ENCODE measurements at places on chromosomes 12 and 14. TPM values are rescaled to one million over a fixed set of nuclear protein-coding genes. Genes with fewer than 3 reads are reported as not detected.

The P3H3 gene
- 13.2 TPM for total RNA-seq

The RNASE3 gene
- total RNA-seq, result not detected

The DPPA3 gene
- total RNA-seq, result not detected

The KCNC2 gene
- total RNA-seq, result not detected

The SIX6 gene
- not detected for total RNA-seq

The VPS29 gene
- total RNA-seq, result 109 TPM

The DNAH10 gene
- 0.03 TPM for total RNA-seq

The PTGDR gene
- total RNA-seq, result 0.85 TPM

The TUNAR gene
- total RNA-seq, result not detected

The DRAM1 gene
- total RNA-seq, result 14.2 TPM

The ZC3H14 gene
- 41.4 TPM for total RNA-seq

The KLHL33 gene
- 0.34 TPM for total RNA-seq

The ZBTB39 gene
- total RNA-seq, result 3.8 TPM

The IGF1 gene
- 75.9 TPM for total RNA-seq

The SERPINA12 gene
- not detected for total RNA-seq

The ANO2 gene
- total RNA-seq, result 11.5 TPM

The PRB2 gene
- total RNA-seq, result not detected

The CFAP54 gene
- 0.97 TPM for total RNA-seq

The EML5 gene
- 0.56 TPM for total RNA-seq

The SLC8A3 gene
- 5.9 TPM for total RNA-seq
